ENCODE measurements at places on chromosomes 6 and 20.

- DNase-seq = no peak
These were observed 6.1 kb upstream of the HSPA1B start for GRCh38 chr6:31821301-31822035.

DNA sequence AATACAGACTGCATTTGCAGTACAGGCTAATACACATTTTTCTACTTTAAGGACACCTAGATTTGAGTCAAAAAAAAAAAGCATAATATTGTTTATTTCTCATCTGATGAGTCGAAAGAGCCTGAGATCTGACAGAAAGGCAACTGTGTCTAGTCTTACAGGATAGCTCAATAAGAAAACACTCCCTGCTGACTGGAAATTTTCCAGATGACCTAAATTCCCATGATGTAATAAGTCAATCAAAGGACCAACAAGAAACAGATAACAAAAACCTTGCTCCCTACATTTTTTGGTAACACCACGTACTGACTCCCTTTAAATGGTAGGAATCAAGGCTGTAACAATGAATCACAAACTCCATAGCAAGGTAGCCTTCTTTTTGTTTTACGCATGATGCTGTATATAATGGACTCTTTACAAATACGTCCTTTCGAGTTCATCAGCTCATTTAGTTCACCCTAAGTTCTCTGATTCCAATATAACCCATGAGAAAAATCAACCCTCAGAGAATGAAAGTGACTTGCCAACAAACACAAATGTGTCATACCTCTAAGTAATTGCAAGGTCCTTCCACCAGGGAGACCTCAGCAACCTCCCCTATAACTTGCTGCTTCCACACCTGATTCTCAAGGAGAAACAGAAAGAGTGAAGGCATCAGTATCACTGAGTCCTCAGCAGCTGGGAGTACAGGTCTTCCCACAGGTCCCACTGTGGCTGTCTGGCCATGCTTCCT, 12.1 kb downstream of the TBX18 start:
- no peak for DNase-seq

DNA sequence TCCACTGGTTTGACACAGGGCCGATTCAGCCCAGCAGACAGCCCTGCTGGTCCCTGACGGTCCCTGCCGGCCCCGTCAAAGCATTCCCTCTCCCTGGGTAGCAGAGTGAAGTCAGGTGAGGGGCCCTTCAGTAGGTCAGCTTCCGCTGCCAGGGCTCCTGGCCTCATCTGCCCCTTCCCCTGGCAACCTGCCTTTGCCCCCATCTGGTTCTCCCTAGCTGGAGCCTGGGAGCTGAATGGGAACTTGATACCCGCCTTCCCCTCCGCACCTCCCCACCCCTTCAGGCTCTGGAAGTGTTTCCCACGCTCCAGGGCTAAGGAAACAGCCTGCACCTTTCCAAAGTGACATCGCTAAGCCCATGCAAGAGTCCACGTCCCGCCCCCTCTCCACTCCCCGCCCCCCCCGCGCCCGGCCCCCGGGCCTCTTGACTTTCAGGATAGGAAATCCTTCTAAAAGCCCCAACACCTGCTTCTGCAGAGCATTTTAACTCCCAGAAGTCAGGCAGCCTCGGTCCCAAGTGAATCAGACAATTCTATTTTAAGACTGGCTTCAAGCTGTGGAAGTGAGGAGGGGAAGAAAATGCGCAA, 53.3 kb downstream of the ISM1 start:
- DNase-seq = no peak

GRCh38 chr6:13688692-13689196, 22.9 kb downstream of the RANBP9 start:
- no peak for DNase-seq

DNA sequence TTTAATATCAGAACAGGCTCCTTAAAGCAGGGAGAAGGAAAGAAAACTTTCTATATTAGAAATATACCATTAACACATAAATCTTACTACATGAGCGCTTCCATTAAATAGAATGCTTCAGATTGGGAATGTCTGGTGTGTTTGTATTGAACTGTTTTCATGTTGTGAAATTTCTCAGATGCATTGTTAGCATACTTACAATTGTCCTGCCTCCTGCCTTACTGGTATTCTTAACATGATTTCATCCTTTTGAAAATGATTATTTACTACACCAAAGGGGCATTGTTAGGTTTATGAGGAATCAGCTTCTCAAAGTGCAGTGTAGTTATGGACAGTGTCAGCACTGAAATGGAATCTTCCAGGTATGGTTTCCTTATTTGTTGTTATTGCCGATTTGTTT, 145.6 kb downstream of the MTFR2 start:
- DNase-seq = no peak

DNA sequence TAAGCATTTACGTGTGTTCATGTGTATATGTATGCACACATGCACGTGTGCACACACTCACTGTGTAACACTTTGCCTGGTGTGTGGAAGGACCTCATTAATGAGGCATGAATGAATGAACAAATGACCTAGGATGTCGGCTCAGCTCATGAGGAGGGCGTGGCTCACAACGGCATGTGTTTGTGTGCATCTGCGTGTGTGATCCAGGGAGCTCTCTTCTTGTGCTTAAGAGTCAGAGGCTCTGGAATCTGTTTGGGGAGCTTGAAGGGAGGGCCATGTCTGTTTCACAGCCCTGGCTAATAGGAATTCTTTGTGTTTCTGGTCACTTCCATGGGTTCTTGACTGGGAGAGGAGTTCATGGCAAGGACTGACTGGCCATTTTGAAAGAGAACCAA, 32.7 kb downstream of the TOX2 start:
- DNase-seq = no peak

- no peak for DNase-seq
These were observed 57.9 kb downstream of the SAMD5 start for GRCh38 chr6:147566244-147566898.

DNA sequence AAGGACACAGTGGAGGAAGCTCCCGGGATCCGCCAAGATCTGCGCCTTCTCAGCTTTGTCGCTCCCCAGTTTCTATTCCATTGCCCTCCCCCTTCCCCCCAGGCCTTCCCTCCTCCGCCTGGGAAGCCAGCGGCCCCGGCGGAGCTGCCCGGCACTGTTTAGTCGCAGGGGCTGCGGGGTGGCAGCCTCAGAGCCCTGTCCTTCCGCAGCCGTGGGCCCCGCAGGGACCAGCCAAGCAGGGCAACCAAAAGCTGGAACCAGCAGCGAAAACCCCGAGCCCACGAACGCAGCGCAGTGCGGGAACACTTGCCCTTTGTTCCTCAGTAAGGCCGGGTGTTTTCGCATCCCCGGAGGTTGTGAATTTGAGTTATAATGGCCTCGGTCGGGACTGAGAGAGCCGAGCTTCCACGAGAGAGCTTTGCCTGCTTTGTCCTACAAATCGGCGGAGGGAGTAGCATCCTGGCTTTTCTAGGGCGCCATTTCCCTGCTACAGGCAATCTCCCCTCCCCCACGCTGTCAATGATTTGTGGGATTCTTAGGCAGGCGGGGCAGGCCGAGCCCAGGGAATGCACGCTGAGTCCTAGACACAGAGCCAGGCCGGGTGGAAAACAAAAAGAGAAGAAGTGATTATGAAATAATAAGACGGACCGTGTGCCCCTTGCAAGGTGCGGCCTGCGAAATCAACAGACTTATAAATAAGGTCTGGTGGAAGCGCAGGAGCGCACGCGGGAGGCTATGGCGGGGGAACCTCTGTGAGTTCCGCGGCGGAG, 4.0 kb upstream of the TUBB2B start:
- DNase-seq = no peak

- no peak for DNase-seq
These were observed 383.7 kb upstream of the IRAK1BP1 start for GRCh38 chr6:78483553-78484197.

GRCh38 chr6:133240511-133241085, 559 bp upstream of the EYA4 start:
- peak; percentile 75 for DNase-seq

DNA sequence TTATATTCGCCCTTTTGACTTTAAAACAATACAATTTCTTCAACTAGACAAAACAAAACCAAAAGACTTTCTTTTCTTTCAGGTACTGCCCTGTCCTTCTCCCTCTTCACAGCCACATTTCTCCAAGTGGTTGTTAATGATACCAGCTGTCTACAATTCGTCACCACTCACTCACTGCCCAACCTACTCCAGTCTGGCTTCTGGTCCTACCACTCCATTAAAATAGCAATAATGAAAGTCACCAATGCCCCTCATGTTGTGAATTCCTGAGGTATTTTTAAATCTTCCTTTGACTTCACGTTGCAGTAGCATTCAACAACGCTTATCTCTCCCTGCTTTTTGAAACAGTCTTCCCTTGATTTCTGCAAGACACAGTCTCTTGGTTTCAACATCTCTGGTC, 11.6 kb upstream of the MAN1A1 start:
- no peak for DNase-seq

GRCh38 chr6:148294059-148294458, 48.6 kb upstream of the SASH1 start:
- DNase-seq = no peak

DNA sequence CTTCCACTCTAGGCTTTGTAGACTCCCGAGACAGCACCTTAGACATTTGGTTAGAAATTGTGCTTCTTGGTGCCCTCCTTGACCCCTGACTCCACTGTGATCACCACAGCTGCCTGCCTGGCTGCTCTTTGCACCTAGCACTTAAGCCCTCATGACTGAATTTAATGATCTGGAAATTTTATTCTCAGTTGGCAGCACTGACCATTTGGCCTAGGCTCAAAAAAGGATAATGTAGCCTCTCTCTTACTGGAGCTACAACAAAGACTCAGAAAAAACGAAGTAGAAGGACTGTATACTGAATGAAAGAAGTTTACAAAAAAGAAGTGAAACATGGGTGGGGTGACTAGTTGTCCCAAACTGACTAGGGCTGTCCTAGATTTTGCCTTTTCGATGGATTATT, 11.3 kb upstream of the ABRACL start:
- no peak for DNase-seq

- DNase-seq = no peak
These were observed 39.0 kb downstream of the PYGB start for GRCh38 chr20:25286917-25287316.

GRCh38 chr6:34928220-34928619, 39.2 kb downstream of the ANKS1A start:
- DNase-seq = no peak

DNA sequence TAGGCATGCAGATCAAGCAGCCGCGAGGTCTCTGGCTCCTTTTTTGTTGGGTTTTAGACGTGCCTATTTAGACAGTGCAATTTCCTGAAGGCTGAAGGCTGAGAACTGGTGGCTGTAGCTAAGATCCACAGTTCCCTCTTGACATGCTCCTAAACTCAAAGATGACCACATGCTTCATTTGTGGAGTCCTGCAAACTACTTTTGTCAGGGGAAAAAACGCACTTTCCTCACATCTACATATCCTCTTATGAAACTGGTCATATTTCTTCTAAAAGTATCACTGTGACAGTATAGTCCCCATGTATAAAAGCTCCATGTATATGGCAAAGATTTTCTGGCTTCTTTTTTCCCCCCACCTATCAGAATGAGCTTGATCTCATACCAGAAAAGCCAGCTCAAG, 30.7 kb downstream of the LYRM4 start:
- no peak for DNase-seq

- no peak for DNase-seq
These were observed 89.4 kb downstream of the HS3ST5 start for GRCh38 chr6:114253431-114253830.

Measured in SW 1271 (cell line).